Retinal pigment epithelial cell (primary cell): ENCODE measurements at places on chromosomes 1 and 21.

DNA sequence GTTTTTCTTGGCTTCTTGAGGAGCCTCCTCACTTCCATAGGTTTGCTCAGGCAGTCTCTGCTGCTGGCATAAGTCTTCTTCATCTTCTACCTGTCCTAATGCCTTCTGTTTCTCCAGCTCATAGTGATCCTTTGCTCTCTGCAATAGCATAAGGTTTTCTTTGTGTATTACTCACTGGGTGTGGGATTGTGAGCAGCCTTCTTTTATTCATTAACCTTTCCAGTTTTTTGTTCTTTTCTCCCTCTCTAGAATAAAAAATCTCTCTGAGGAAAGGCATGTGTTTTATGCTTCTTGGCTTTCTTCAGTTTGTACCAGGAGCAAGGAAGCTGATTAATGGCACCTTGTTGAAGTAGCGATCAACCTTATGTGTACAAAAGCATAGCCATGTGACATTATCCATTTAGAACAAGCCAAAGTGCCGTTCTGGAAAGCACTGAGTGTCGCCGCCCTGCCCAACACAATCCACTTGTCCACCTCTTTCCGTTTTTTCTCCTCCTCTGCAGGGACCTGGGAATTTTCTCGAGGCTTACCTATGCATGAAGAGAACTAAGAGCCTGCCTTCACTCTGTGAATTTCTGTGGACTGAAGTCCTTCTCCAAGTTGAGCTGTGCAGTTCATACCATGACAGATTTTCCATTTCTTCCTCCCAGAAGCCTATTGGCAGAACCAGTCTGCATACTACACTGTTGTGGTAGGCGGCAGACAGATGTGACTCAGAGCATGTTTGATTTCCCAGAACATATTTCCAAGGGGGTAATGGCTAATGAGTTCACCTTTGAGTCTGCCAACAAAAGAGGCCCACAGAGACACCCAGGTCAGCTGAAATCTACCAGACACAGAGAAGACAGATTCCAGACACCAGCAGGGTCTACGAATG lies 39.0 kb downstream of the DPT start:
- no peak for DNase-seq

- DNase-seq, result no peak
Measured at GRCh38 chr1:161193561-161194235, 5.2 kb downstream of the ADAMTS4 start.

DNA sequence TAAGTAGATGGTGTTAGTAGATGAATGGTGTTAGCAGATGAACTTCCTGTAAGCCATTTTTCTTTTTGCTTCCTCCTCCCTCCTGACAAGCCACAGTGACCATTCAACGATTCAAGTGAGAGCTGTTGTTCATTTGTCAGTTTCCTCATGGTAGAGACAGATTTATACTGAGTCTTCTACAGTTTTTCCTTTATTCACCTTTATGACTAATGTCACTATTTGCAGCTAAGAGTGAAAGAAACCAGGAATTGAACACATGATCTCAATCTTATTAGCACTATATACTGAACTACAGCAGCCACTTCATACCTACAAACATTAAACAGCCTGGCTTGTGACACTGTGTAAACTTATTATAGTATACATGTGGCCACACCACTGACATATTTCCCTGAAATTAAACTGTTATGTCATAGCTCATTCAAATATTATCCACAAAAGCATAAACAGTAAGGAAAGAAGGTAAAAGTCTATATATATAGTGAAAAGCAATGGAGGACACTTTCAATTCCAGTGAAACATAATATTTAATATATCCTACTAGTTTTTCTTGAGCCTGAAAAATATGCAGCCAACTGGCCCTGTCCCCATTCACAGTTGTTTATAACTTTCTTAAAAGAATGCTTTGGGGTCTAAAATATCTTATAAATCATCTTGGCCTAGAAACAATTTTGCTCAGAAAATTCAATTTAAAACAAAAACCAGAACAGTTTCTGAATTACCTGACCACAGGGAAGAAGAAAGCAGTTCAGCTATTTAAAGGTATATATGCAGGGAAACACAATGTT lies 566.9 kb upstream of the ZRANB2 start:
- DNase-seq, result no peak

GRCh38 chr1:91148641-91149069 lies 126.8 kb upstream of the ZNF644 start:
- DNase-seq, result peak; percentile 1

- DNase-seq, result no peak
Measured at GRCh38 chr1:183289051-183289496, 103.0 kb downstream of the LAMC2 start.
